Mucosa of descending colon (tissue), 3 donors: ENCODE measurements at places on chromosomes 6 and 20. TPM values are rescaled to one million over a fixed set of nuclear protein-coding genes. Genes with fewer than 3 reads are reported as not detected.

SLC17A2 gene
- not detected for total RNA-seq

ZNF831 gene
- total RNA-seq: 0.38 TPM

KHDRBS2 gene
- 1.1 TPM for total RNA-seq

KCTD20 gene
- 40.5 TPM for total RNA-seq

RBBP8NL gene
- 7.0 TPM for total RNA-seq

HTR1E gene
- total RNA-seq: not detected

MUC22 gene
- total RNA-seq: not detected

FERMT1 gene
- 102 TPM for total RNA-seq

RUNX2 gene
- 3.4 TPM for total RNA-seq

TMEM200A gene
- 8.1 TPM for total RNA-seq

POLR1H gene
- 23.0 TPM for total RNA-seq

KCNG1 gene
- 16.9 TPM for total RNA-seq

GNAS gene
- total RNA-seq: 632 TPM

DPPA5 gene
- not detected for total RNA-seq

PDE7B gene
- total RNA-seq: 2.1 TPM

RSPO3 gene
- 9.1 TPM for total RNA-seq

UBE2C gene
- 8.7 TPM for total RNA-seq

CAPN11 gene
- total RNA-seq: 1.1 TPM

BPIFA1 gene
- total RNA-seq: not detected

SPTLC3 gene
- total RNA-seq: 18.2 TPM

DNA sequence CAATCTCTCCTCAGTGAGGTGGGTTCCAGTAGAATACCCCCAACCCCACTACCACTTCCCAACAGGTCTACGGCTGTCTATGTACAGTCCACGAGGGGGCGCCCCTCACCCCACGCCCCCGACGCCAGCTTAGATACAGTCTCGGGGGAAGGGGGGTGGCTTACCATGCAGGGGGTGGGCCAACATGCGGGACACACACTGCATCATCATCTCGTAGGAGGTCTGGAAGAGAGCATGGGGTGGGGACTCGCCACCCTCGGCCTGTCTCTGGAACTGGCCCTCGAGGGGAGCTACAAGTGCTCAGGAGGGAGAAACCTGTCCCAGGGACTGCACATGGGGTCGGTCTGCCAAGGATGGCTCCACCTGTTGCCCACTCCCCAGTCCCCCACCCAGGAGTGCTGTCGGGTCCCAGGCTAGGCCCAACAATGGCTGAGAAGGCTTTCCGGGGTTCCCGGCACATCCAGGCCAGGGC, 8.5 kb downstream of the MTCH1 start:
- DNase-seq: no peak

GRCh38 chr20:23658989-23659609, 21.3 kb upstream of the CST3 start:
- no peak for DNase-seq

GRCh38 chr6:14948586-14949245, 297.2 kb upstream of the JARID2 start:
- DNase-seq: no peak

DNA sequence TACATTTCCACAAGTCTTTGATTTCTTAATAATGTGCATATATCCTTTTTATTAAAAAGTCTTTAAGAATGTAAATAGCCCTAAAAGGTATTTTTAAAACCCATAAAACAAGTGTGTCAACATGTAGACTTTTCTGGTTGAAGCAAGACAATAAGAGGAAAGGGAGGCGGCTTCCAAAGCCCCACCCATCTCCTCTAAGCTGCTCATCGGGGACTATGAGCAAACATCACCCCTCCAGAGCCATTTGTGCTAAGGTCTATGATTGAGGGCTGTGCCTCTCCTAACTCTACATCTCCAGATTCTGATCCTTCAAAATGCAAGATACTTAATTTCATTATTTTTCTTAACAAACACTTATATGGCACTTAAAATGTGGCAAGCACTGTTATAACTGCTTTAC, 2.5 kb upstream of the NAA20 start:
- DNase-seq: no peak

DNA sequence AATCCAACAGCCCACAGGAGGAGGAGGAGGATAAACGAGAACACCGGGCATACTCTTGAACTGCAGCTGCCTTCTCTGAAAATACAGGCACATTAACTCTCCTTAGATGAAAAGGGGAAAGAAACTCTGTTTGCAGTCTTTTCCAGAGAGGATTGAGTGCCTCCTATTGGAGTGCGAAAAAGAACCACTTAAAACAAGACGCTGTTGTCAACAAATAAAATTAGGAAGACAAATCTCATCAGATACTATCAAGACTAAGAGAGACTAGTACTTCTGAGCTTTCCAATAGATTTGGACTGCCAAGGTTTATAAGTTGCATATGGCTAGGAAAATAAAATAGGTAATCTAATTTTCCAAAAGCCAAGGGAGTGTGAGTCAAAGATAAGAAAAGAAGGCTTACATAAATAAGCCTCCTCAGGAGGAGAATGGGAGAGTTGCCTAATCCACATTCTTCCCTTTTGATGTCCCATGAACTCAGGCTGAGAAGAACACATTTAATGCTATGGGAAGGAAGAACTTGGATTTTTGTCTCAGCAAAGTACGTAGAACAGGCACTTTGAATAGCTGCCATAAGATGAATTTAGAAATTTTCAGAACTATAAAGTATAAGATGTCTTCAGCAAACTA, 154.7 kb downstream of the ARHGAP18 start:
- no peak for DNase-seq

DNA sequence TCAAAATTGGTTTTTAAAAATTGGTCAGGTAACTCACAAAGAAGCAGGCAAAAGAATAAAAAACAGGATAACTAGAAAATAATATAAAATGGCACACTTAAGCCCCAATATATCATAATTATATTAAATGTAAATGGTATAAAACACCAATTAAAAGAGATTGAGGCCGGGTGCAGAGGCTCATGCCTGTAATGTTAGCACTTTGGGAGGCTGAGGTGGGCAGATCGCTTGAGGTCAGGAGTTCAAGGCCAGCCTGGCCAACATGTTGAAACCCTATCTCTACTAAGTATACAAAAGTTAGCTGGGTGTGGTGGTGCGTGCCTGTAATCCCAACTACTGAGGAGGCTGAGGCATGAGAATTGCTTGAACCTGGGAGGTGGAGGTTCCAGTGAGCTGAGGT, 36.1 kb downstream of the TCP11 start:
- no peak for DNase-seq

DNA sequence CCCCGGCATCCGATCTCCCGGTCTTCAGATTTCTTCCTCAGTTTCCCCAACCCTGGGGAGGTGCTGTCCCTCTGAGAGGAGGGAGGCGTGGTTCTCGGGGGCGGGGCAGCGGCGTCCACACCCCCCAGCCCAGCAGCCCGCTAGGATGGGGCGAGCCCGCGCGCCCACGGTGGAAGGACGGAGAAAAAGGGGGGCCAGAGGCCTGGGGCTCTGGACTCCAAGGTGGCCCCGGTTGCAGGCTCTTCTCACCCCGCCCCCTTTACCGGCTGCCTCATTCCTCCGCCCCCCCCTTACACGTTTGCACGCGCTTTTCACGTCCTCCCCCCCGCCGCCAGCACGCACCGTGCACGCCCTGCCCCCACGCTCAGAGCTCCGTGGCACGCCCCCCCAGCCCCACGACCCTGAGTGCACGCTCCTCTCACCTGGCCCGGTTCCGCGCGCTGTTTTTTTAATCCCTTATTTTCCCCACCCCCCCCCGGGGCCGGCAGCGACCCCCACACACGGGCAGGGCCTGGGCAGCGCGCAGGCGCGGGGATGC, 402 bp downstream of the ZBTB12 start:
- DNase-seq: peak; percentile 84

- no peak for DNase-seq
Observed at GRCh38 chr6:56528412-56528841, 114.3 kb downstream of the DST start.

- DNase-seq: no peak
Observed at GRCh38 chr6:148779142-148779562, 32.3 kb downstream of the UST start.

- peak; percentile 70 for DNase-seq
Observed at GRCh38 chr6:6723921-6724538, 135.5 kb downstream of the LY86 start.

- no peak for DNase-seq
Observed at GRCh38 chr6:37576336-37576737, 76.6 kb upstream of the CCDC167 start.

DNA sequence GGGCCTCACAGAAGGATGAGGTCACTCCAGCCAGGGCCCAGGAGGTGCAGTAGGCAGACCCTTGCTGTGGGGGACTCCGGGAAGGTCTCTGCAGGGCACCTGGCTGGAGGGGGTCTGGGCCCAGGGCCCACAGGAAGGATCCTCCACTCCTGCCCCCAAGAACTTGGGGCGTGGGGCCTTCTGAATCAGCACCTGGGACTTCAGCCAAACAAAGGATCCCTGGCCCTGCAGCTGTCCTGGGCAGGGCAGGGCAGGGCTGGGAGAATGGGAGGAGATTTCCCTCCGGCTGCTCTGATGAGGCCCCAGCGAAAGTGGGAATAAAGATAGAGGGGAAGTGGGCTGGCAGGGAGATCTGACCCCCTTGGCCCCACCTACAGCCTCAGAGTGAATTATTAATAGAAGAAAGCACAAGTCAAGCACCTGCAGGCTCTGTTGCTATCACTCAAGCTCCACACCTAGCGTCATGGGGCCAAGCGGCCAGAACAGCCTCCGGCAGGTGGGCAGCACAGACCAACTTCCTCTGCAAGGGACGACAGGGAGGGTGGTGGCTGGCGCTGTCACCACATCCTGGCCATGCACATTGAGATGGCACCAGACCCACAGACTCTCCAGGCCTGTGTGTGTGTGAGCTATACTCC, 61.6 kb upstream of the MRPS10 start:
- DNase-seq: peak; percentile 76

DNA sequence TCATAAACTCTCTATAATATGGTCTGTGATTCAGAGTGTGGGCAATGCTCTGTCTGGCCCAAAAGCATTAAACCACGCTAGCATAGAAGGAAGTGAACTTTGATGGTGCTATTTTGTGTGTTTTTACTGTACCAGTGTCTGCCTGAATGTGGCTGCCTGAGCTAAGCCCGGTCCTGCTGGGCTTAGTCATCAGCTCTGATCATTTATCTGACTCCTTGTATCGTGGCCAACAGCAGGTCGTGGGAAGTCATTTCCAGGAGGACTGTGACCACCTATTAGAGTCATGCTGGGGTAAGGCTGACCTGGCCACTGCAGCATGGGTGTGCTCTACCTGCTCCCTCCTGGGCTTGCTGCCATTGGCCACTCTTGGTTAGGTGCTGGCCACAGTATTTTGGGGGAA, 239.1 kb upstream of the CEP162 start:
- no peak for DNase-seq

DNA sequence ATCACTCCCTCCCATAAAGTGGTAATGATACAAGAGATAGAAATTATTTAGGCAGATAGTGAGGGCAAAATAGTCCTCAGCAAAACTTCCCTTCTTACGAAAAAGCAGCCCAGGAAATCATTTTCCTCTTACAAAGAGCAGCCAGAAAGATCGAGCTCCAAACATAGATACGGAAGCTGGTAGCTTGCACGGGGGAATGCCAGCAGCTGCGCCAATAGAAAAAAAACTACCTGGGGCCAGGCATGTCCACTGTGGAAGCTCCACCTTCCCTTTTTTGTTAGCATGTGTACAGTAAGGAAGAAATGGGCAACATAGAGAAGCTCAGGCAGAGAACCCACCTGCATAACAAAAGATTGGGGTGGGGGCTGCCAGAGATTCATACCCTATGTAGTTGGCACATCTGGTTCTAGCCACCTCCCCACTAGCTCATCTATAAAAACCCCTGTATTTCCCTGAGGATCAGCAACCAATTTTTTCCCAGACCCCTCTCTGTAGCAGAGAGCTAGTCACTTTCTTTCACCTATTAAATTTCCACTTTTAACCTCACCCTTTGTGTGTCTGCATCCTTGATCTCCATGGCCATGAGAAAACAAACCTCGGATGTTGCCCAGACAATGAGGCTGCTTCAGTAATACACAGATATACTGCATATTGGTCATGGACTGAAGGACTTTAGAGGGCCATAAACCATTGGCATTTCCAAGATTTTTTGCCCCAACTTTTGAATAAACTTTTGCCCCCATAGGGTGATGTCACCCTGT, 52.1 kb downstream of the SOD2 start:
- no peak for DNase-seq

GRCh38 chr20:37729909-37730308, 36.1 kb downstream of the CTNNBL1 start:
- DNase-seq: no peak

- DNase-seq: no peak
Observed at GRCh38 chr6:35392773-35393672, 50.7 kb downstream of the PPARD start.

GRCh38 chr6:53112404-53112803, 36.2 kb downstream of the GCM1 start:
- peak; percentile 29 for DNase-seq
